ENCODE measurements at places on chromosomes 7 and 10.
A peak's percentile ranks its signal among the peaks of the same experiment; 100 is the strongest.

- no peak for DNase-seq
These were observed 99.8 kb downstream of the TCF7L2 start for GRCh38 chr10:113049881-113050280.

- no peak for DNase-seq
These were observed 54.6 kb upstream of the ZNF32 start for GRCh38 chr10:43703286-43703685.

DNA sequence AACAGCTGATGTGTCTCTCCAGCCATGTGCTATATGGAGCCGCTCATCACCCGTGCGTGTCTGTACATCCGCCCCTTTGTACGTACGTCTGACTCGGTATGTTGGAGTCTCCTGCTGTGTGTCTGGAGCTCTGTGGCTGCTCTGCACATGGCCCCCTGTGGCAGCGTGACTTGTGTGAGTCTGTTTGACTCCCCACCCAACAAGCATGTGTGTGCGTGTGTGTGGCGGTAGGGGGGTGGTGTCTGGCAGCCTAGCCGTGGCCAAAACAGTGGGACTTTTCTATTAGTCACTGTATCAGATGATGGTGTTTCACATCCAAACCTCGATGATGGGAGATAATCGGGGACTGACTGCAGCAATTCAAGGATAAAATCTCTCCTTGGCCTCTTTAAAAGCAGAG is 94.1 kb downstream of the COL13A1 start:
- no peak for DNase-seq

GRCh38 chr10:31204090-31204489 is 114.9 kb upstream of the ZEB1 start:
- no peak for DNase-seq

GRCh38 chr10:44984671-44985101 is 6.1 kb upstream of the DEPP1 start:
- DNase-seq = no peak

GRCh38 chr10:11331046-11331577 is 280.3 kb downstream of the USP6NL start:
- peak; percentile 16 for DNase-seq

- DNase-seq = no peak
These were observed 42.8 kb downstream of the RBM20 start for GRCh38 chr10:110686949-110687348.

- DNase-seq = peak; percentile 61
These were observed 235.7 kb downstream of the AGMO start for GRCh38 chr7:15326044-15326644.
